ENCODE measurements at places on chromosomes 2 and 18.

DNA sequence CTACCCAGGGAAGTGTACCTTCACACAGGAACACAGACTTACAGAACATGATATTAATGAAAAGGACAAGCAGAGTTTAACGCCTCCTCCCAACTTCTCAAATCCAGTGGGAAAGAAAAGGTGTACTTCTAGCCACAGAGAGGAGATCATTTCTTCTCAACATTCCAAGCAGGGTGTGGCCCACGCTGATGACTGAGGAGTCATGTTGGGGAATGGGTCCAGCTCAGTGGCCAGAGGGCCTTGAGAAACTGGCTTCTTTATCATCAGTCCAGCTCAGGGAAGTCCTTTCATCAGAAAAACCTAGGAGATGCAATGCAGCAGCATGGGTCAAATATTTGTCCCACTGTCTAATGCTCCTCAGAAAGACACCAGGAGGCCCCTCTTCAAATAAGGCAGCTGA, 63.0 kb downstream of the RBM43 start:
- DNase-seq, result no peak

GRCh38 chr2:232325324-232326273, 53.0 kb upstream of the ALPP start:
- peak; percentile 26 for DNase-seq

- DNase-seq, result no peak
These were observed 951.3 kb downstream of the TSN start for GRCh38 chr2:122706757-122707223.

- DNase-seq, result no peak
These were observed 55.9 kb upstream of the HAAO start for GRCh38 chr2:42848265-42848664.

DNA sequence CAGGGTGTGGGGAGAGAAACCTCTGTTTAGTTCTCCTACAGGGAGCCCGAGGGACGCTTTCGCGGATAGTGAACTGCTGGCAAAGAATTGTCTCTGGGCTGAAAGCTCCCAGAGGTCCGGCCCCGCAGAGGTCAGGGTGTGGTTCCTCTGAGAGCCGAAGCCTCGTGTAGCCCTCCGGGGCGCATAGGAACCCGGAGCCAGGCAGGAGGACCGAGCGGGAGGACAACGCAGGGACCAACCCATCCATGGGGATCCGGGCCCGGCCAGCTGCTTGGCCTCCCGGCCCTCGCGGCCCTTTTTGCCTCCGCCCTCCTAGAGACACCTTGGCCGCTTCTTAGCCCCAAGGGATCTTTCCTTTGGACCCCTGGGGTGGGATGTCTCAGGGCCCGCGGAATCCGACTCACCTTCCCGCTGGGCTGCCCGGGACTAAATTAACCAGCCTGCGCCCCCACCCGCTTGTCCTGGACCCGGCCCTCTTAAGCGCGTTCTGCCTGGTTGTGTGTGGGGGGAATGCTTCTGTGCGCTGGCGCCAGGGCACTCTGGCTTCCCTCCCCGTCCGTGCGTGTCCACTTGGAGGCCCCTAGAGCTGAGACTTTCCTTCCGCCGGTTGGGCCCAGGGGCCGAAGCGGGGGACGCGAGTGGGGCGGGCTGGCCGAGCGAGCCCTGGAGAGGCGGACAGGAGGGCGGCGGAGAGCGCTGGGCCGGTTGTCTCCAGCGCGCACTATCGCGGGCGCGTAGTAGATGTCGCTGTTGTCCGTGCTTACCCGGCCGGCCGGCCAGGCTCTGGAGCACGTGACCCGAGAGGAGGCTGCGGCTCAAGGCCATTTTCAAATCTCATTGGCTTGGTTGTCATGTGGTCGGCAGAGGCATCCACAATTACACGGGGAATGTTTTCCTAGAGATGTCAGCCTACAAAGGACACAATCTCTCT, at the start of gene HOXD10:
HOXD10 (plus strand) TSS at position 896 of the 931 bp plus-strand sequence. CDS start 56 bp downstream, outside the sequence.
- no peak for DNase-seq

DNA sequence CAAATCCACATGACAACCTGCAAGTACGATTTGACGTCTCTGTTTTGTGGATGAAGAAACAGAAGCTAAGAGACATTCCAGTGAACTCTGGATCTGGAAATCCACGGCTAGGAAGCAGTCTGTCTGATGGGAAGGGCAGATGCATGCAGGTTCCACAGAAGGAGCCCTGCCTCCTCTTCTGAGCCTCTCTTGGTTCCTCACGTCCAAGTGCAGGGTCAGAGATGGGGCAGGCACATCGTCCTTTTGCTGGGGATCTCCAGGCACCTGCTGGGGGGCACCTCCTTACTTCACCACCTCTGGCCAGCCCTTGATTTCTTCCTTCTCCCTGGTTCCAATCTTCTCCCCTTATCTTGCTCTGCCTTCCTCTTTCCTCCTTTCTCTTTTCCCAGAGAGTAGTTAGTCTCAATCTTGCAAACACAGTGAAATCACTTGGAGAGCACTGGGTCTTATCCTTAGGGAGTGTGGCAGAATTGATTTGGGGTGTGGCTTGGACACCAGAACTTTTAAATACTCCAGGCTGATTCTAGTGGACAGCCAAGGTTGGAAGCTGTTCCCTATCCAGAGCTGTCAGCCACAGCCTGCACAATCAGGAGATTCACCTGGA, 137.8 kb downstream of the BCL2 start:
- no peak for DNase-seq

DNA sequence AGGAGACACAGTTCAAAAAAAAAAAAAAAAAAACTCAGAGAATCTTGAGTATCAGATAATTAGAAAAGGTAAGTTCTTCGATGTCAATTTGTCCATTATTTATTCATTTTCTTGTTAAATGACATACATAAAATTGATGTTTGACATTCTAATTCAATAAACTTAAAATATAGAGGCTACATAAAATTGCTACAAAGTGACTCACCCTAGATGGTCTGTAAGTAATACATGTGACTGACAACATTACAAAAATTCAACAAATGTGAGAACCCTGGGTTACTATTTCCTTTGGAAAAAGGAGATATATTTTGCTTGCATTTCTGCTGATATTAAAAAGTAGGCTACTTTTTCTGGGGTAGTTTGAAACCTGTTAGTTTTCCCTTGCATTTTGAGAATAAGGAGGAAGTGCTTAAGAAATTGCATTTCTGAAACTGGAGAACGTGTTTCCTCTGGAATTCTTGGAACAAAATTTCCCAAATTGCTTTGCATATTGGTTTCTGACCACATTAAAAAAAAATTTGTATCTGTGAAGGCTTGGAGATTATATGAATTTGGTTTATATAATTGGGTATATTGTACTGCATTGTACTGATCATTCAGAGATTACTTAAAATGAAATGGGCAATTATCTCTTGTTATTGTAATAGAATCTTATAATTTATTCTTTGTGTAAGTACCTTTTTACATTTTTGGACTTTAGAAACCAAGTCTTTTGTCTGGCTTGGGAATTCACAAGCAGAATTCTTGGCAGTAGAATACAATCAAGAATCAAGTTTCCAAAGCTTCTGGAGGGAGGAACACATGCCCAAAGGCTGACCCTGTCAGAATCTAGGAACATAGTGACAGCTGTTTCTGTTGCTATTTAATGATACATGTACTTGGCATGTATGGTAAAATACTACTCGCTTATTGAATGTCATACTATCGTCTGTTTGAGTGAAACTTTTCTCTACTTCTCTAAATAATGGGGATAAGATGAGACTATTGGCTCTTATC, 106.1 kb downstream of the DSEL start:
- no peak for DNase-seq

GRCh38 chr2:165013944-165014619, 58.8 kb upstream of the SLC38A11 start:
- DNase-seq, result no peak

DNA sequence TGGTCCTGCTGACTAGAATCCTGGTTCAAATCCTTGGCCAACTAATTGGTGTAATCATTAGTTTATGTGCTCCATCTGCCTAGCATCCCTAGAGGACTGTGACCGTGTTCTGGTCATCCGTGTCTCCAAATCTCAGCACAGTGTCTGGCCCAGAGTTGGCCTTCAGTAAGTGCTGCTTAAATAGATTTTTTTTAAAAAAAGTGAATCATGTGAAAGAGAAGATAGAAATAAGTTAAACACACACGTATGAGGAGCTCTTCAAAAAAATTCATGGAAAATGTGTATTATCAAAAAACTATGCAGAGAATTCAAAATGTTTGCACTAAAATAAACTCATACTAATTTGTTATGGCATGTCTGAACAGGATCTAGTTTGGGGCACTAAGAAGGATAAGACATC, 129.3 kb upstream of the TLK1 start:
- DNase-seq, result no peak

DNA sequence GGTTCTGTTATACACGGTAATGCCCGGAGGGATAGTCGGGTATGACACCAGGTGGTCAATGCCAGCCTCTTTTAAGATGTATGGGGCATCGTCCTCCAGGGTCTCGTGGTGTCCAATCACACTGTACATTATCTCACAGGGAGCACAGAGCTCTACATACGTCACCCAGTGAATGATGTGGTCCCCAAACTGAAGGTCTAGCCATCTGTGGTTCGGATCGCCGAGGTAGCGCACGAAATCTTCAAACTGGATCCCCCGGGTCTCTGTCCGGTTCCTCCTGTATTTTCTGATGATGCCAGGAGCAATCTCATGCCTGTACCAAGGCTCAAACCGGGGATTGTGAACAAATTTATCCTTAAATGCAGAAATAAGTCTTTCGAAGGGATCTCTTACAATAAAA, 24.1 kb downstream of the CHST10 start:
- no peak for DNase-seq

DNA sequence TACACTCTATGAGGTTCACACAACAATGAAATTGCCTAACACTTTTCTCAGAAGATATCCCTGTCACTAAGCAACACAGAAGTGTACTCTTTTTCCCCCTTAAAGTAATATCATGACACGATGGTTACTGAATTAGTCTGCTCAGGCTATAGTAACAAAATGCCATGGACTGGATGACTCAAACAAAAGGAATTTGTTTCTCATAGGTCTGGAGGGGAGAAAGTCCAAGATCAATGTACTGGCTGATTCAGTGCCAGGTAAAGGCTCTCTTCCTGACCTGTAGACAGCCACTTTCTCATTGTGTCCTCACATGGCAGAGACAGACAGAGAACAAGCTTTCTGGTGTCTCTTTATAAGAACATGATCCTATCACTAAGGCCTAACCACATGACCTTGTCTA, 211.9 kb downstream of the RBM43 start:
- DNase-seq, result no peak

GRCh38 chr2:177553176-177553884, 160.8 kb downstream of the AGPS start:
- DNase-seq, result no peak

- DNase-seq, result no peak
These were observed 15.4 kb downstream of the IL1B start for GRCh38 chr2:112821142-112821541.

DNA sequence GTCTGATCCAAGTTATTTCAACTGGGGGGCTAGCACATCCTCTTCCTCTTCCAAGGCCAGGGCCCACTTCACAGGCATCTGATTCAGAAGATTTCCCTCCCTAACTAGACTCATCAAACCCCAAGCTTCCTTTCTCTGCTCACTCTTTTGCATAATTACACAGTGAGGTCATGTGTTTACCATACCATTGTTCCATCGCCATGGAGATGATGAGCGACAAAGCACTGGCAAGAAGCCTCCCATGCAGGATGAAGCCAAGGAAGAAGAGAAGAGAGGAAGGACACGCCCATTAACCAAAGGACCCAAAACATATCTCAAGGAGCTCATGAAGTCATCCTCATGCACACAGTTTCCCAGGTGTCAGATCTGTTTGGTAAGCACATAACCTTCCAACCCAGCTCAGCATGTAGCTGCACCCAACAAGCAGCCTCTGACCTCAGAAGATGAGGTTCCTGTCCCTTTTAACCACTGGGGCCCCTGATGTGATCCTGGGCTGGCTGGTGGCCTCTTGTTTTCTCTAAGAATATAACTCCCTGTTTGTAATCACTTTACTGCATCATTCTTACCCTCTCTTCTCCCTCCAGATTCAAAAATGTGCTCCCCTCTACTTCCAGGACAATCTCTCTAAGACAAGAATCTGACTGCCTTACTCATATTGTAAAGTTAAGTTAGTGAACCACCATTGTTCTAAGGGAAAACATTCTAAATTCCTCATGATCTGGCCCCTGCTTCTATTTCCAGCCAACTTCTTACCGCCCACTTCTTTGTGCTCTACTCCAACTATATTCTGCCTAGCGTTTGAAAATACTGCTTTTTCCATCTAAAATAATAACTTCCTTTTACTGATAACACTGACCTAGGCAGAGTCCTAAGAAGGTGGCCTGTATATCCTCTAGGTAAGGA, 190.1 kb downstream of the TTC32 start:
- no peak for DNase-seq

- no peak for DNase-seq
These were observed 107.8 kb downstream of the LYPD1 start for GRCh38 chr2:132562245-132562644.

DNA sequence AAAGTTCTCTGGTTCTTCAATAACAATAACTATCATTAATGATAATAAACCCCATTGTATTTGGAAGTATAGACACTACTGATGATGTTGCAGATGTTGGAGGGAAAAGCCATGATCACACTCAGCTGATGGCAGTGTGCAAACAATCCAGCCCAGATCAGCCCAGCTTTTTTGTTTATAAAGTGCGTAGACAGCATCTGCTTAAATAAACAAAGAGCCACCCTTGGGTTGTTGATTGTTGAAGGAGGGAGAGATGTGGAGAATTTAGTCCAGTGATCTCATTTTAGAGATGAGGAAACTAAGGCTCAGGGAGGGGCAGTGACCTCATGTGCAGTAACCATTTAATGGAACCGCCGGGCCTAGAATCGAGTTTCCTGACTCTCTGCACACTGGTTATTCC, 56.0 kb upstream of the MEX3C start:
- DNase-seq, result no peak

GRCh38 chr2:203569677-203570316, 34.7 kb upstream of the RAPH1 start:
- no peak for DNase-seq

DNA sequence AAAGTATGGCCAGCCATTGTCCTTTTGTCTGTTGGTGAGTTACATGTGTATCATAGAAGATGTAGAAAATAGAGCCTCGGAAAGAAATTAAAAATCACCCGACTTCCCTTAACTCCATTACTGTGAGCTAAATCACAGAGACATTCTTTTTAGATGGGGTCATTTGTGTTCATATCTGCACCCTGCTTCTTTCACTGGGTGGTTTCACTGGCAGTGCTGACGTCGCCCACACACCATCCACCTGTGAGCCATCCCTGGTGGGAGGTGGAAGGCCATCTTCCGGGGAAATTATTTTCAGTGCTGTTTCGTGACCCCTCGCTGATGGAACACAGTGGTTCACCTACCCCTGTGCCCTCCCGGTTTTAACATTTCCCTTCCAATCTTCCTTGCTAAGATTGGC, 21.2 kb downstream of the SH3BP4 start:
- DNase-seq, result no peak

DNA sequence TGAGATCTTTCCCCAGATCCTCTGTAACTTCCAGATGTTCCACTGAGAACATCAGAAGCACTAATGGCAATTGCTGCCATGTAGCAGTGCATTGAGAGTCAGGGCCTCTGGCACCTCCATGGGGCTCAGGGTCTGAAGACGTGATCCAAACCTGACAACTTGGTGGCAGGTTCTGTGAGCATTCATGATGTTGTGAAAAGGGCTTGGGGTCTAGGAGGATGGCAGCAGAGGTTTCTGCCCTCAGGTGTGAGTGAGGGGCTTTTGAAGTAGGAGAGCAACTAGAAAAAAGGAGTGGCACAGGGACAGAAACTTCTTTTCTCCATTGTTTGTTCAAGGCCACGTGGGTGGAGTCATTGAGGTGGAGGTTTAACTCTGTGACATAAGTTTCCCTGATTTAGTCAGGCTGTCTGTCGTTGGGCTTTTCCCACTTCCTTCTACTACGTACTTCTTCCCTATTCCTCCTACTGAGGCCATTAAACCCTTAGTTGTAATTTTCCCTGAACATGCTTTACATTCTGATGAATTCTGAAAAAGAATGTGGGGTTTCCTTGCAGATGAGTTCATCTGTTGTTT, 13.1 kb downstream of the CFLAR start:
- DNase-seq, result no peak

Data from dorsolateral prefrontal cortex (tissue), 122 donors.